ENCODE measurements at places on chromosomes 4 and X.

DNA sequence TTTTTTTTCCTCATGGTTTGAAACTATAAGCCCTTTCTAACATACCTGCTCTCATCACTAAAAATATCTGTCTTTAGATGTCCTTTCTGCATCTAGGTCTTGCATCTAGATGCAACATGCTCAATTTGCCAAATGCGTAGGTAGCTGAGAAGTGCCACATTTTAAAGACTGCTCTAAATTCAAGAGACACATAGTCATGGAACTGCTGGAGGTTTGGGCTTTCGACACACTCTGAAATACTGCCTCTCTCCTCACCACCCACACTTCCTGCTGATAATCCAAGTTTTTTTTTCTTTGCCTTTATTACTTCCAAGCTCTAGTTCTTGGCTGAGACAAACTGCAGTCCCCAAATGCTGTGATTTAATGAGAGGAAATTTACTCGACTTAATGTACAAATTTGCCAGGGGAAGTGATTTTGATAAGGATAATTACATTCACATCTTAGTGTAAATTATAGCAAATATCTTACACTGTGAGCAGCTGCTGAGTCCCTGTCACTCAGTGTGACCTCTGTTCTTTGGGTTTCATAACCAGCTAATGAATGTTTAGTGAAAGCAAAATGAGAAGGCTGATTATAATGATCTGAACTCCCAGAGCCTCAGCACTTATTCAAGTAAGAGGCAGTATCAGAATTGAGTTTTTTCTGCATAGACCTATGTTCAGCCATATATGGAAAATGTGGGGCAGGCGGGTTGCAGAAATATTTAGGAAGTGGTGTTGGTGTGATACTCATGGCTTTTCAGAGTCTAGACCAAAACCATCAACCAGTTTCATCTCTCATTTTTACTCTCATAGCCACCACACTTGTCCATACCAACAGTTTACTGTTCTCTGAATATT lies 31.3 kb downstream of the DRD5 start:
- DNase-seq: no peak

- no peak for DNase-seq
Observed at GRCh38 chr4:34733185-34733941, 1511.0 kb downstream of the ARAP2 start.

DNA sequence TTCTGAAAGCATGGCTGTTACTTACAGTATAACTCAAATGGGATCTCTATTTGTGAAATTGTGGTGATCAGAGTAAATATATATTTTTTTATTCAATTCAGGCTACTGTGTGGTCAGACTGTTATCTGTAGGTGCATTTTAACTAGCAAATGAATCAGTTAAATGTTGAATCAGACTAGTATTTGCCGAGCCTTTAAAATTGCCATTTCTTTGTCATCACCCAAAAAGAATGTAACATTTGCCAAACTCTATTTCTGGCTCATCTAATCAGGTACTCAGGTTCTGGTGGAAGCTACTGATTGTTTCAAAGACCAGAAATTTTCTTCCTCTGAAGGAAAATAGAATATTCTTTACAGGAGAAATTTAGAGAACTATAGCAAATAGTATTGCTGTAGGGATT lies 1.8 kb upstream of the NAA15 start:
- no peak for DNase-seq

DNA sequence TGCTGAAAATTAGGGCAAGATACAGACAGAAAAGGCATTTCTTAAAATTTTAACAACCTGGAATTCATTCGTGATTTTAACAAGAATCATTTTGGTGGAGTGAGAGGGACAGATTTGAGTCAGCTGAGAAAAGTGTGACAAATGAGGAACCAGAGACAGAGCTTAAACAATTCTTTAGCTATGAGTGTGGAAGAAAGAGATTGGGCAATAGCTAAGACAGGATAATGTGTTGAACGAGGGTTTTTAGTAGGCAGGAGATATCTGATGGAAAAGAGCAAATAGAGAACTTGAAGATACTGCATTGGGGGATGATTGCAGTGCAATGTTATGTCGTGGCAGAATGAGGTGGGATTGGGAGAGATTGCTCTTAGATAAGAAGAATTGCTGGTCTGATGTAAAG lies 164.2 kb upstream of the SPRY1 start:
- DNase-seq: no peak

Data from CD8-positive, alpha-beta T cell (primary cell).